Tibial nerve (tissue), 4 donors: ENCODE measurements at places on chromosomes 11 and 22. TPM values are rescaled to one million over a fixed set of nuclear protein-coding genes. Genes with fewer than 3 reads are reported as not detected.
A peak's percentile ranks its signal among the peaks of the same experiment; 100 is the strongest.

The MUC2 gene
- total RNA-seq: not detected

The OR2AG1 gene
- total RNA-seq: not detected

The NAALAD2 gene
- total RNA-seq: 9.8 TPM

The CDC42EP2 gene
- 39.6 TPM for total RNA-seq

The NPAS4 gene
- total RNA-seq: not detected

The RAPSN gene
- 2.2 TPM for total RNA-seq

DNA sequence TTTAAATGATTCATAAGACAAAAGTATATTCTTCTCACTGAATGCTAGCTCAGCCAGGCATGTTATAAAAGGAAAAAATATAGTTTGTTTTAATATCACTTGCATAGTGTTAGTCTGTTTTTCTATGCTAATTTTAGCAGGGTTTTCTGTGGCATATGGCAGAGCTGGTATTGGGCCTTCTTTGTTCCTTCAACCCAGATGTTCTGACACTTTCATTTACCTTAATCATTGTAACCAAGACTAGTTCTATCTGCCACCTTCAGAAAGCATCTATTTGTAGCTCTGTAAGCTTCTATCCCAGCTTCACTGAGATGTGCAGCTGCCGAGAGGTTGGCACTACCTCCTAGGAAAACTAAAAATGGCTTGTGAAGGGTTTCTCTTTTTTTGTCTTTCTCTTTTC, 338.7 kb downstream of the GUCY1A2 start:
- H3K27me3 ChIP-seq: no peaks in the 10 kb centered on the region
- H3K4me3 ChIP-seq: no peak overlapping the region
- no peaks in the 10 kb centered on the region for H3K36me3 ChIP-seq
- DNase-seq: no peak
- H3K4me1 ChIP-seq: no peaks in the 10 kb centered on the region

DNA sequence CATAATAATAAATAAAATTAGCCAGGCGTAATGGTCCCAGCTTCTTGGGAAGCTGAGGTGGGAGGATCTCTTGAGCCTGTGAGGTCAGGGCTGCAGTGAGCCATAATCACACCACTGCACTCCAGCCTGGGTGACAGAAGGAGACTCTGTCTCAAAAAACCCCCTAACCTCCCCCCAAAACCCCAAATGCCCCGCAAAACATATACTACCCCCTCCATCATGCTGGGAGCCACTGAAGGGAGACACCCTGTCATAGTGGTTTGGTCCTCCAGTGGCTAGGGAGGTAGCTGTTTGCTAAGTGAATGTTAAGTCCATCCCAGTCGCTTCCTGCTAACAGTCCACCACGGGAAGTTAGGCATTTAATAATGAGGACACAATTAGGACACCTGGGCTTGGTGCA, 125.0 kb downstream of the ABTB2 start:
- no peaks in the 10 kb centered on the region for H3K27me3 ChIP-seq
- no peaks in the 10 kb centered on the region for H3K36me3 ChIP-seq
- DNase-seq: no peak
- no peak overlapping the region for H3K27ac ChIP-seq
- H3K4me3 ChIP-seq: no peak overlapping the region
- H3K4me1 ChIP-seq: no peaks in the 10 kb centered on the region

- H3K27me3 ChIP-seq: no peaks in the 10 kb centered on the region
- peaks cover 11% of the 10 kb centered on the region for H3K4me1 ChIP-seq
- no peaks in the 10 kb centered on the region for H3K36me3 ChIP-seq
- no peak overlapping the region for H3K27ac ChIP-seq
- DNase-seq: no peak
- no peak overlapping the region for H3K4me3 ChIP-seq
These were observed 13.6 kb downstream of the GLB1L3 start for GRCh38 chr11:134289789-134290188.

GRCh38 chr11:65032216-65032615, 5.0 kb downstream of the SNX15 start:
- peaks cover 13% of the 10 kb centered on the region for H3K36me3 ChIP-seq
- H3K4me3 ChIP-seq: no peak overlapping the region
- no peak overlapping the region for H3K27ac ChIP-seq
- no peak for DNase-seq
- no peaks in the 10 kb centered on the region for H3K27me3 ChIP-seq

DNA sequence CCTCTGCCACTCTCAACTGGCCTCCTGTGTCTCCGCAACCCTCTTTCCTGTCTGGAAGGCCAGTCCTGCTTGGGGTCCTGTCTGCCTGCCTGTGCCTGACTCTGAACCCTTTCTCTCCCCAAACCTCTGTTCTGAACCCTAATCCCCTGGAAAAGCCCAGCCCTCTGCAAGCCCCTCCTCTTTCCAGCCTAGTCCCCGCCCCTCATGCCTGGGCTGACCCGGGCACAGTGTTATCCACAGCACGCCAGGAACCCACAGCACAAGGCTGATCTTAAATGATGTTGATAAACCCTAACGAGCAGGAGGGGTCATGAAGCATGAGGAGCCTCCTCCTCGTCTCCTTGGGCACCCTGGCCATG, at the start of gene IFITM10:
TSS of gene IFITM10 (minus strand) at position 115 of the 359 bp plus-strand sequence. CDS start 153 bp downstream, outside the sequence.
- no peaks in the 10 kb centered on the region for H3K36me3 ChIP-seq
- peaks cover 25% of the 10 kb centered on the region for H3K4me1 ChIP-seq
- peak within 1 kb of the TSS; percentile 45 for H3K4me3 ChIP-seq

DNA sequence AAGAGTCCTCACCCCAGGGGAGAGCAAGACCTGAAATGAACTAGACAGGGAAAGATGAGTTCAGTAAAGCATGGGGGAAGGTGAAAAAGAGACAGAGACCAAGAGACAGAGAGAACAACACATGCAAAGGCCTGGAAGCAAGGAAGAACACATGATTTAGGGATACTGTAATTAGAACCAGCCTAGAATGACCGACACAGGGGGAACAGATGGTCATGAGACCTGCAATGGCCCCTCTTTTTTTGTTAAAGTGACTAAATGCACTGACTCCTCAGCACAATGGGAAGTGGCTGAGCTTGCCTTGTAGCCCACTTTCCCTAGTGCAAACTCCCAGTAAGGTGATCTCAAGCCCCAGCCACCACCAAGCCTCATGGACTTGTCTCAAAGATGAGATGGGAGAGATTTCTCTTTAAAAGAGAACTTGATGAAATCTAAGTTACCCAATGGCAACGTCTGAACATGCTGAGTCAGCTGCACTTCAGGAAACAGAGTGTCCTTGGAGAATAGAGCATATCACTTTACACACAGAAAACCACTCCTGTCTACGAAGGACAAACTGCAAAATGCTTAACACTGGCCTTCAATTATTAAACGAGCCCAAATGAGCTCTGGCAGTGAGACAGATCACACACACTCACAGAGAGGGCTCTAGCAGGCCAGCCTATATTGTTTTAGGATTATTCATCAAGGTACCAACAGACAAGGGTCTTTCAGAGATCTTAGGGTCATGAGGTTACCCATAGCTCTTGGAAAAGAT, 91.0 kb downstream of the SERGEF start:
- no peak overlapping the region for H3K4me3 ChIP-seq
- DNase-seq: no peak
- no peaks in the 10 kb centered on the region for H3K27me3 ChIP-seq
- H3K36me3 ChIP-seq: no peaks in the 10 kb centered on the region

DNA sequence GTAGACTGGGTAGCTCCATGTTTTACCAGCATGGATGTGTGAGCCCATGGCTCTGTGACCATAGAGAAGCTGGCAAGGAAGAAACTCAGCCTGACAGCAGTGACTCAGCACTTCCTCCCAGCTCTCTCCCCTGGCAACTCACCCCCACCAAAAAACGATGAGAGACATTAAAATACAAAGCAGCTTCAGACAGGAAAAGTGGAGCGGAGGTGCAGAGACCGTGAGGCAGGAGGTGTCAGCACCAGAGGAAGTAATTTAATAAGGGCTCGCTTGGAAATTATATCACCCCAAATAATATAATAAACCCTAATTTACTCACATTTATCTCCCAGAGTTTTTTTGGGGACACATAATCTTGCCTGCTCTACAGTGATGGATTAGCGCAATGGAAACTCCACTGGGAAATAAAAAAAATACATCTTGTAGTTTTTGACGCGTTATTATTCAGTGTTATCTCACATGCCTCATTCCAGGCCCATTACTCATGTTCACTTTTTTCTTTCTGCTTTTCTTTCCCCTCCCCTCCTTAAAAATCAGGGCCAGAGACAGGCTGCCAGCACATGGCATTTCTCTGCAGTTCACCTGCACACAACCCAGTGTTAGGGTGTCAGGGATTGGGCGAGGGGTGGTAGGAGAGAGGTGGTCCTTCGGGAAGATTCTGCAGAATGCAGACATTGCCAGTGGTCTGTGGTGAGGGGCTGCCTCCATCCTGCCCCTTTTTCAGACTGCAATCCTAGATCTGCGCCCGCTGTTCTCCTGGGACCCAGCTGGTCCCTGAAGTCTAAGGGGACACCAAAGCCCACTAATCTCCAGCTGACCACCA, 170.8 kb downstream of the BUD13 start:
- H3K36me3 ChIP-seq: no peaks in the 10 kb centered on the region
- H3K27ac ChIP-seq: no peak overlapping the region
- DNase-seq: no peak
- no peak overlapping the region for H3K4me3 ChIP-seq

GRCh38 chr11:17695454-17696441, 23.6 kb upstream of the MYOD1 start:
- no peaks in the 10 kb centered on the region for H3K27me3 ChIP-seq
- no peaks in the 10 kb centered on the region for H3K4me1 ChIP-seq
- no peak overlapping the region for H3K4me3 ChIP-seq
- no peak for DNase-seq
- no peak overlapping the region for H3K27ac ChIP-seq

GRCh38 chr11:59142530-59143507, at the start of gene FAM111A:
TSS of gene FAM111A (plus strand) at chr11:59142856. CDS start at chr11:59148873, 6,017 bp downstream.
- H3K4me1 ChIP-seq: peaks cover 45% of the 10 kb centered on the region
- H3K4me3 ChIP-seq: peak within 1 kb of the TSS; percentile 69
- H3K36me3 ChIP-seq: no peaks in the 10 kb centered on the region
- H3K27ac ChIP-seq: peak within 1 kb of the TSS; percentile 98

GRCh38 chr11:105611572-105612441, 1.9 kb downstream of the GRIA4 start:
- H3K4me3 ChIP-seq: no peak overlapping the region
- no peak overlapping the region for H3K27ac ChIP-seq
- no peak for DNase-seq
- H3K36me3 ChIP-seq: no peaks in the 10 kb centered on the region
- no peaks in the 10 kb centered on the region for H3K27me3 ChIP-seq
- H3K4me1 ChIP-seq: no peaks in the 10 kb centered on the region

DNA sequence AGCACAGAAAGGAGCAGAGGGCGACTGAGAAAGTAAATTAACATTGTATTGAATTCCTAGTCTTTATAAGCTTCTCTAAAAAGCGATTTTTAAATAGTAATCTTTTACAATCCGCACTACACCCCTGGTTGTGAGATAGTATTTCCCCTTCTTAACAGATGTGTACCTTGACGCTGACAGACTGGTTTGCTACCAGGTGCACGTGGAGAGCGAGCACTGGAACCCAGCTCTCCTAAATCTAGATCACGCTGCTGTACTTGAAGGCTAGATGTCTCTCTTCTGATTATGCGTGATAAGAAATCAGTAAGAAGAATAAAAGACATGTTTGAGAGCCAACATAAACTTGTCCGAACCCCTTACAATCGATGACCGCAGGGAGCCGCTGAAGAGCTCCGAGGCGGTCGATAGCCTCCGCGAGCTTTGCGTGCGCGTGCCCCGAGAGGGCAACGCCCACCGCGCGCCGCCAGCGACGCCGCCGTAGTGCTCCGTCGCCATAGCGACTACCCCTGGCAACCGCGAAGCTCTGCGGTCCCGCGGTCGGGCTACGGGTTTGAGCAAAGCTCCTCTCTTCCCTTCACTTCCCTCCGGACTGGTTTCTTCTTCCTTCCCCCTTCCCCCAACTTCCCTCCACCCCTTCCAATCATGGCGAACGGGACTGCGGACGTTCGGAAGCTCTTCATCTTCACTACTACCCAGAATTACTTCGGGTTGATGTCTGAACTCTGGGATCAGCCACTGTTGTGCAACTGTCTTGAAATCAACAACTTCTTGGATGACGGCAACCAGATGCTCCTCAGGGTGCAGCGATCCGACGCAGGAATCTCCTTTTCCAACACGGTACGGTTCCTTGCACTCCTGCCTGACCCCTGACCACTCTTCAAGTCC, at the start of gene DYNC2H1:
TSS of gene DYNC2H1 (plus strand) at position 494 of the 885 bp plus-strand sequence. CDS start at position 643, 149 bp downstream.
- peak; percentile 72 for DNase-seq
- peaks cover 13% of the 10 kb centered on the region for H3K4me1 ChIP-seq
- peak within 1 kb of the TSS; percentile 65 for H3K4me3 ChIP-seq
- H3K27ac ChIP-seq: peak within 1 kb of the TSS; percentile 65

DNA sequence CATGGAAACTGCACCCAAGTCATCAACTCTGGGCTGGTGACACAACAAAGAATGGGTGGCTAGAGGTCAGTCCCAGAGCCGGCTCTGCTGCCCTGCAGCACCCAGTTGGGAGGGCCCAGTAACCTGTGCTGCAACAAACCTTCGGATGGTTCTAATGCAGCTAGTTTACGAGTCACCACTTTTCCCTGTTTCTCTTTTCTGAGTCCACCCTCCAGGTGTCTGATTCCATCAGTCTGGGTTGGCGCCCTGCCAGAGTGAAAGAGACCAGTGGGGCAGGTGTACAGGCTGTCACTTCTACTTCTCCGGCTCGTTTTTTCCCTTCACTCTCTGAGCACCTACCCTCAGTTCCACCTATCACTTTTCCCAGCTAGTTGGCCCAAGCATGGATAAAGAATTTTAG, 572.9 kb downstream of the NTM start:
- no peak overlapping the region for H3K27ac ChIP-seq
- no peak overlapping the region for H3K4me3 ChIP-seq
- no peak for DNase-seq
- no peaks in the 10 kb centered on the region for H3K4me1 ChIP-seq

GRCh38 chr11:37755521-37755920, 1157.5 kb upstream of the RAG2 start:
- no peaks in the 10 kb centered on the region for H3K4me1 ChIP-seq
- H3K4me3 ChIP-seq: no peak overlapping the region
- no peaks in the 10 kb centered on the region for H3K36me3 ChIP-seq
- no peaks in the 10 kb centered on the region for H3K27me3 ChIP-seq

DNA sequence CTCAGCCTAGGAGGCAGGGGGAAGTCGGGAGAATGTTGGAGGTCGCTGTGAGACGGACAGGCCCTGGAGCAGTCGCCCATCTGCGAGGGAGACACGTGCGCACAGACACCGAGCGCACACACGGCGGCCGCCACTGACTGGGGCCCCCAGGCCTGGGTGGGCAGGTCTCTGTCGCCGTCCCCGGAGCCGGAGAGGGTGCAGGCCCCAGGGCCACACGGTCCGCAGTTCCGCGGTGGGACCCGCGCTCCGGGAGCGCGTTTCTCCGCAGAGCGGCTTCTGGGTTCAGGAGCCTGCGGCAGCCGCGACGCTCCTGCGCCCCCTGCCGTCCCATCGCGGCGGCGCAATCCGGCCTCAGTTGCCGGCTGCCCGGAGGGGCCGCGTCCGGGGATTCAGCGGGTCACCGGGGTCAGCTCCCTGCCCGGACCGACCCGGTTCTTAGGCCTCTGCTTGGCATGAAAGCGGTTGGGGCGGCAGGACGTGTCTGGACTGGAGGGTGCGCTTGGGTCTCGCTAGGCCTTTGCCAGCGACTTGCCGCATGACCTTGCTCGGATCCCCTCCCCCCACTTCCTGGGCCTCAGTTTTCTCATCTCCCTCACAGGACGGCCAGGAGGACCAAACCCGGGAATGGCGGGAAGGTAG, 31.2 kb downstream of the PDE2A start:
- peaks cover 17% of the 10 kb centered on the region for H3K4me1 ChIP-seq
- no peaks in the 10 kb centered on the region for H3K36me3 ChIP-seq
- peaks cover 38% of the 10 kb centered on the region for H3K27me3 ChIP-seq
- H3K27ac ChIP-seq: peak overlapping the region; percentile 60
- peak overlapping the region; percentile 68 for H3K4me3 ChIP-seq
